Activated CD8-positive, alpha-beta memory T cell treated with anti-CD3 and anti-CD28 coated beads for 48 hours (primary cell): ENCODE measurements at places on chromosomes 12 and 14.

- no peak for DNase-seq
Measured at GRCh38 chr12:124862768-124863415, 772 bp downstream of the SCARB1 start.

DNA sequence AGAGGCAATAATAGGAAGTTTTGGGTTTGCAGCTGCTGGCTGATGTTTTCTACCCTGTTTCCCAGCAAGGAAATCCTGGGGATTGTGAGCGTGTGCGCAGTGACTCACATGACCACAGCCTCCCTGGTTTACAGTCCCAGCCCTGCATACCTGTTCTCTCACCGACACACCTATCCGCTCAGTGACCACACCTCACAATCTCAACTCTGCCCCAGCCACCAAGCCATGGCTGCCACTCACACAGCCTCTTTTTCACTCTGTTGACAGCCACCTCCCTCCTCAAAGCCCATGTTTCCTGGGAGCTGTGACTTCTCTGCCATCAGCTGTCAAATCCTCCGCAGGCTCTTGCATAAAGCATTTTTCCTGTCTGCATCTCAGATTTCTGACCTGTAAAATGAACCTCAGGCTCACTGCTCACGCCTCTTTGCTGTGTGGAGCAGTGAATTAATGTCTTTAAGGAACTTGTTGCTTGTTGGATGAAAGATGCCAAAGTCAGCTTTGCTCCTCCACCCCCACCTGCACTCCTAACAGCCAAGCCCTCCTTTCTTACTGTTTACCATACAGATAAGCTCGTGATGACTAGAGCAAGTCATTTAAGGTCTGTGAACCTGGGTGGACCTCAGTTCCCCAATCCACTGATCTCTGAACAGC is 43.5 kb downstream of the B4GALNT3 start:
- no peak for DNase-seq

- no peak for DNase-seq
Measured at GRCh38 chr12:44336577-44336976, 500.7 kb downstream of the TMEM117 start.

GRCh38 chr14:67734675-67735074 is 33.0 kb downstream of the RDH12 start:
- no peak for DNase-seq

GRCh38 chr14:69554500-69554899 is 20.2 kb downstream of the CCDC177 start:
- no peak for DNase-seq

DNA sequence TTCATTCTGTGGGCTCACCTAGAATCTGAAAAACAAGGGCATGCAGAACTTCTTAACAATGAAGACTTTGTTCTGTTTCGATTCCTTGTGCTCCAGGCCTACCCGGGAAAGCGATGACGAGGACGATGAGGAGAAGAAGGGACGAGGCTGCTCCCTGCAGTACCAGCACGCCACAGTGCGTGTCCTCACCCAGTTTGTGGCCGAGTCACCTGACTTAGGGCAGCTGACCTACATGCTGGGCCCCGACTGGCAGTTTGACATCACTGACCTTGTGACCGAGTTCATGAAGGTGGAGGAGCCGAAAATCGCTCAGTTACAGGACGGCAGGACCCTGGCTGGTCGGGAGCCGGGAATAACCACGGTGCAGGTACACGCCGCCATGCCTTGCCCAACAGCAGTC is 585.4 kb downstream of the AACS start:
- DNase-seq = no peak

DNA sequence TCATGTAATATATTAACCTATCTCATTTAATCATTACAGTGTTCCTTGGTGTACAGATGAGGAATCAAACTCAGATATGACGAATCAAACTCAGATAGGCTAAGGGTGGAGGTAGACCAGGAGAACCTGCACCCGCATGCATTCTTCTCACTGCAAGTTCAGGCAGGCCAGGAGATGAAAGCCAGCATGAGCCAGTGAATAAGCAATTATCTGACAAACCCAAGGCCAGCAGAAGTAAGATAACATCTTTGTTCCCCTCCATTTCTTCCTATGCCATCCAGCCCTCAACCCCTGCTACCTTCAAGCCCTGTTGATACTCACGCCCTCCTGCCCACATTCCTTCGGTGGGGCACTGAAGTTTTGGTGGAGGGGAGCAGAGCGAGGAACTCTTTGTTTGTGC is 152.2 kb downstream of the ETV6 start:
- no peak for DNase-seq

DNA sequence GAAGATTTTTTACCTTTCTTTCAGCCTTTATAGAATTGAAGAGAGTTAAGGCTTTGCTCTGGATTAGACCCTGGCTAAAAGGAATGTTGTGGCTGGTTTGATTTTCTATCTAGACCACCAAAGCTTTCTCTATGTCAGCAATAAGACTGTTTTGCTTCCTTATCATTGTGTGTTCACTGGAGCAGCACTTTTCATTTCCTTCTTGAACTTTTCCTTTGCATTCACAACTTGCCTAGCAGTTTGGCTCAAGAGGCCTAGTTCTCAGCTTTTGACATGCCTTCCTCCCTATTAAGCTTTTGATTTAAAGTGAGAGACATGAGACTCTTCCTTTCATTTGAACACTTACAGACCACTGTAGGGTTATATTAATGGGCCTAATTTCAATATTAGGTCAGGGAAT is 64.1 kb upstream of the USP15 start:
- DNase-seq = no peak

DNA sequence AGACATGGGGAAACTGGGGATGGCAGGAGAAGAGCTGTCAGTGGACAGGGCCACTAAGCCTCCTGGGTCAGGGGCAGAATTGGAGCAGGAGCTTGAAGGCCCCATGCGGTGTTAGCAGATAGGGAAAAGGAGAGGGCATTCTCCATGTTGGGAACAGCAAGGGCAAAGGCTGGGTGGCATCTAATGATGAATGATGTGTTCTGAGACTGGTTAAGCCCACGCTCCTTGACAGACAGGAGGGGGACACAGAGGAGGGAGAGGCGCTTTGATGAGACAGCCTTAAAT is 63.0 kb downstream of the CLMN start:
- no peak for DNase-seq

DNA sequence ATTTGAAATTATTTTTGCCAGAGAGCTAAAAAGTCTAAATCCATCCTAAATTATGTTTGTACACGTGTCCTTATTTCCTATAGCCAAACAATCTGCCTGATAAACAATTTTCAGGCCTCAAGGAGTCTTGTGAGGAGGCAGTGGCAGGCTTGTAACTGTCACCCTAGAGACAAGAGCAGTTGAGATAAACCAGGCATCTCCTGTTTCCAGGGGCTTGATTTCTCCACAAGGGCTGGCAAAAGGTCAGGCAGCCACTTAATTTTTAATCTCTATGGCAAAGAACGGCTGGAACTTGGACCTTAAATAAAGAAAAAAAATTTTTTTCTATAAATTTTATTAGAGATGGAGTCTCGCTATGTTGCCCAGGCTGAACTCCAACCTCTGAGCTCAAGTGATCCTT is 15.5 kb downstream of the PKP2 start:
- DNase-seq = no peak

DNA sequence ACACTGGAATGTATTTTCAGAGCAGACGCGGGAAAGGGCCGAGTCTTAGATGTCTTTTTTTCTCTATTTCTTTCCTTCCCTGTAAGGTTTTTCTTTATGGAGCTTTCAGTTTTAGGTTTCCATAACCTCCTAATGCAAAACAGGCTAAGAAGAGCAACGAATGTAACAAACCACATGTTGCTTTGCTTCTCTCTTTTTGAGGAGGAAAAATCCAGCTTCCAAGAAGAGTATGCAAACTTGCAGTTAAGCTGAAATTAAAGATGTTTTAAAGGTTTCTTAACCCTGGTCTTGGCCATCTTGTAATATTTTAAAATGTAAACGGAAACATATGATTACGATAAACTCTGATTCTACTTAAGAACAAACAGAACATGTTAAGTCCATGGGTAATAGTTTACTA is 86.9 kb downstream of the PRICKLE1 start:
- no peak for DNase-seq

DNA sequence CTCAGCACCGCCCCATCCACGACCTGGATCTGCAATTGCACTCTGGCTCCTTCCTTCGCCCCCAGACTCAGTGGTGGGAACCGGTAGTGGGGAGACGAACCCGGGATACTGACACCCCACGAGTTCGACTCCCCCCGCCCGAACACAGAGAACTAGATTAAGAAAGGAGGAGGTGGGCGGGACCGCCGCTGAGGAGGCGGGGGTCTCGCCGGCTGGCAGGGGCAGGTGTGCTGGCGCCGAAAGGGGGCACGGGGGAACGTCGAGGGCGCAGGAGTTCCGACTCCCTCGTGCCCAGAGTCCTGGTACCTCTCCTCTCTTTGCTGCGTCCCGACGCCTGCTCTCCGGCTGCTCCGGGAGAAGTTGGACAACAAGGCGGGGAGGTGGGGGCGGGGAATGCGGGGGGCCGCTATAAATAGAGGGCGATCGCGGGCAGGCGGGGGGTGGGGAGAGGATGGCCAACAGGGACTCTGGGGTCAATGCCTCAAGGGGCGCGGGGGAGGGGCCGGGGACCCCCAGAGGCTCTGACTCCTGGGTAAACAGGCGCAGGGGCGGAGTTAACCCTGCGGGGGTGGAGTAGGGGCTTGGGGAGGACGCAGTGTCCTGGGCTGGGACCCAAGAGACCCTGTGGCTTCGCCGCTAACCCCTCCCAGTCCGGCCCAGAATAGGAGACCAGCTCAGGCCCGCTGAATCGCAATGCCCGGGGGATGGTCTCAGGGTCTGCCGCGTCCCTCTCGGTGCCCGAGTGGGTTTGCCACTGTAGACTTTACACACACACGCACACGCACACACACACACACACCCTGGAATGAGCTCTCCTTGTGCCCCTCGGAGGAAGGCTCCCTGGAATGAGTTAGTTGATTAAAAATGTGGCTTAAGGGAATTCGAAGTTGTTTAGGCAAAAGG is 761 bp upstream of the NDRG2 start:
- DNase-seq = no peak

GRCh38 chr12:2414810-2415567 is 362.2 kb downstream of the CACNA1C start:
- no peak for DNase-seq

DNA sequence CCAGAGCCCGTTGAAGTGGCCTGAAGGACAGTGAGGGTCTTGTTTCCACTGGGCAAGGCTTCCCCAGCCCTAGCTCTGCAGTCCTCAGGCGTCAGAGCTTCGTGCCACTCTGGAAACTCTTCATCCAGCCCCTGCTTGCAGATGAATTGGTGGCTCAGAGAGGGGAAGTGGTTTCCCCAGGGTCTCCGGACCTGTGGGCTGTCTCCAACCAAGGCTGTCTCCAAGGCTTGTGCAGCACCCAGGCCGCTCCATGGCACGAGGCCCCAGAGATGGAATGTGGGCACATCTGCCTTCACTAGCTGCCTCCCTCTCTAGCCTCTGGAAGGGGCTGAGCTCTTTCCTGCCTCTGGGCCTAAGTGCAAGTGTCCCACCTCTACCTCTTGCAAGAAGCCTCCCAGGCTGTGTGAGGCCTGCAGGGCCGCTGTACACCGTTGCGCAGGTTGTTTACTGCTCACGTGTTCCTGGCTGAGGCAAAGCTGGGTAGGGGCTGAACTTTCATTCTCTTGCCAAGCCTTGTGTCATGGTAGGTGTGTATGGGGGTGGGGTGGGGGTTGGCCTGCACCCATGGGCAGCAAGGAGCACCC is 11.1 kb downstream of the RIN3 start:
- no peak for DNase-seq
